Smooth muscle cell of the brain vasculature (primary cell): ENCODE measurements at places on chromosomes 6 and 20.

DNA sequence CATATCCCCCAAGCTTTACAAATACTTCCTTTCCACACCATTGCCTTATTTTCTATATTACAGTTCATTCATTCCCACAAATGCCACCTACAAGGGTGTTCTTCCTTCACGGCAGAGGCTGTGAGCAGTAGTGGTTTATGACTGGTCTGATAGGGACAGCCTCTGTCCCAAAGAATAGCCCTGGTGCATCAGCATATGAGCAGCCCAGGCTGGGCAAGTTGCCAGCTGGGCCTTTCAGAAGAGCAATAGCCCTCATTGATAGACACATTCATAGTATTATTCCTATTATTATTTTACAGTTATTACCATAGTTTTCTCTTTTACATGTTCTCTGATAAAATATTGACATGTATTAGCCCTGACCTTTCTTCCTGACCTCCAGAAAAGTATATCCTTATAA lies 149.9 kb downstream of the MMS22L start:
- DNase-seq, result no peak

DNA sequence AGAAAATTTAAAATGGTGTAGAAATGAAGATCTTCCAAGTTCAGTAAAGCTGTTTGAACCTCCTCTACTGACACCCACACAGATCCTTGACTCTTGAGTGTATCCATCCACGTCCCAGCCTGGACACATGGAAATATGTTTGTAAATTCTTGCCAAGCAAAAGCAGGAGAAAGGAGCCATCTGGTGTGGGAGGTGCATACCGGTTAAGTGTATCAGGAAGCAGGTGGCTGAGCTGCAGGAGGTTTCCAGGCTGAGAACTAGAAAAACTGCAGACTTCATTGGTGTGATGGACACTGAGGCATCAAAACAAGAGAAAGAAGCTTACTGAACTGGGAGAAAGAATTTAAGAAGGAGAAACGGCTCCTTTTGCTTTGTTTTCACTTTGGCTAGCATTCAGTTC lies 229.9 kb upstream of the GRIK2 start:
- DNase-seq, result no peak

- DNase-seq, result no peak
Measured at GRCh38 chr20:23386304-23387117, 24.5 kb downstream of the GZF1 start.

DNA sequence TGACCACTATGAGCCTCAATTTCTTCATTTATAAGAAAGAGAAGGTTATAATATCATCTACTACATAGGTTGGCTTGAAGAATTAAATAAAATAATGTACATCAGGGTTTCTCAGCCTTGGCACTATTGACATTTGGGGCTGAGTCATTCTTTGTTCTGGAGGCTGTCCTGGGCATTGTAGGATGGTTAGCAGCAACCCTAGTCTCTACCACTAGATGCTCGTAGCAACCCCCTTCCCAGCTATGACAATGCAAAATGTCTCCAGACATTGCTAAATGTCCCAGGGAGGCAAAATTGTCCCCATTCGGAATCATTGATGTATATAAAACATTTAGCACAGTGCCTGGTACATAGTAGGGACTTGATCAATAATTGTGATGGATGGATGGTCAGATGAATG lies 152.1 kb downstream of the KHDC1L start:
- no peak for DNase-seq

DNA sequence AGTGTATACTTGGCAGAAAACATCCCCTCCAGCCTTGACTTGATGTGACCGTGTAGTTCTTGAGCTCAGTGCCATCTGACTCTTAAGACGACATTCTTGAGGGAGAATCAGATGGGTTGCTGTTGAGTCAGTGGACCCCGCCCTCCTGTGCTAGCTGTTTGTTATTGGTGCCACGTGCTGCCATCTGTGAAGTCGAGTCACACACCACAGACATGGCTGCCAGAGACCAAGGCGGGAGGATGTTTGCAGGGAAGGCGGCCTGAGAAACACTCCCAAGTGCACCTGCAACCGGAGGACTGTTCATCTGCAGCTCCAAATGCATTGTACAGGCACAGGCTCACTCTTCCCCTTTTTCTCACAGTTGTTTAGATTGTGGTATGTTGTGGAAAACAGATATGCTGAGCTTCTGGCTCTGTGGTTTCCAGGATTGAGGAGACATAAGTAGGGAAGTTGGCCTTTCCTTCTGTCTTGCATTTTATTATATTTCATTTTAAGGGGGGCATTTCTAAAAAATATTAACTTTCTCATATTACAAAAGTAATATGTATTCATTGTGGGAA lies 345.3 kb upstream of the ZFP64 start:
- no peak for DNase-seq

DNA sequence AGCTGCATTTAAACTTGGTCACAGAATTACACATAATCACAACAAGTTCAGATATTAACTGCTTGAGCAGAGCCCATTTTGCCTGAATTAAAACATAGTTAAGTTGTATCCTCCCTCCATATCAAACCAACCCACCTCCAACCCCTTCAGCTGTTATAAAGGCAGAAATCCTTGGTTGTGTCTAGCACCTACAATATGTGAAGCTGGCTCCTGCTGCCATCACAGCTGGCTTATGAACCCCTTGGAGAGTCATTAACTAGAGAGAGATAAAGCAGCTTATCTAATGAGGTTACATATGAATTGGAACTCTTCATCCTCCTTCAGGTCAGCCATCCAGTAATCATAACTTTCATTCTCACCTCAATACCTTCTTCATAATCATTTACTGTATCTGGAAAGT lies 101.8 kb downstream of the EPHA7 start:
- DNase-seq, result no peak

DNA sequence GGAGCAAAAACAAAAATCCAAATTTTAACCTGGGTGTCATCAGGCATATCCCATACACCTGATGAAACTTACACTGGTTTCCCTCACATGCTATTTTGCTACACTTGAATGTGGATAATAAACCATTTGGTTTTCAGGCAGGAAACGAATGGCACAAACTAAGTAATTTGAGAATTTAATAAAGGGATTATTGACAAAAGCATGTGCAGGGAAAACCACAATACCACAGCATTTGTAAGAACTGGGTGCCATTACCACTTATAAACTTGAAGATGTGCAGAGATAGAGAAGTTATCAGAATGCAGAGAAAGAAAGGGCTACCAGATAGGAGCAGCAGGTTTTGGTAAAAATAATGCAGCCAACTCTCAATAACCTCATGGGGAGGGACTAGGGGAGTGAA lies 151.2 kb downstream of the RFX6 start:
- no peak for DNase-seq

DNA sequence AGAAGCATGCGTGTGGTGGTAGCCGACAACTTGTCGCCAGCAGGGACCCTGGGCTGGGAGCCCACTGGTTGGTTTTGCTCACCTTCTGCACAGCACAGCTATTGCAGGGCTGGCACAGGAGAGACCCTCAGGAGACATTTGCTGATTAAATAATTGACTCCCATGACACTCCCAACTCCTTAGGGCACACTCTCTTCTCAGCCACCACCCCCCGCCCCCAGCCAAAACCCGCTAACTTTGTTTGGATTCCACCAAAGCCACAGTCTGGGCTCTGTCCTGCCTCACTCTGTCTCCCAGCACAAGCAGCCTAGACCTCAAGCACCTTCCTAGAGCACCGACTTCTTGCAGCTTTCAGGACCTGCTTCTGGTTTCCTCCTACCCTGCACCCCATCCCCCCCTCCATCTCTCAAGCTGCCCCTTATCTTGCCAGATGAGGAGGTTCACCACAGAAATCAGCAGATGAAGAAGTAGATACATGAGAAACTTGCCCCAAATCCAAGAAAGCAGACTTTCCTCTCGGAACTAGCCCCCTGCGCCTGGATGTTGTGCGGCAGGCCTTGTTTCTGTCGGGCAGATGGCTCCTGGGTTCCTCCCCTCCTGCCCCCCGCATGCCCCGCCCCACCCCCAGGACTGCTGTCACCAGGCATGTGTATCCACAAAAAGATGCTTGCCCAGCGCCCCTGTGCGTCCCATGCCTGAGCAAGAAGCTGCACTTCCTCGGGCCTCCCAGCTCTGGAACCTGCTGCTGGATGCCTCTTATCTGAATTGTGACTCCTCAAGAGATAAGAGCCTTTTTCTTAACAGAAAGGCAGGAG lies 35.0 kb upstream of the CD93 start:
- DNase-seq, result no peak

DNA sequence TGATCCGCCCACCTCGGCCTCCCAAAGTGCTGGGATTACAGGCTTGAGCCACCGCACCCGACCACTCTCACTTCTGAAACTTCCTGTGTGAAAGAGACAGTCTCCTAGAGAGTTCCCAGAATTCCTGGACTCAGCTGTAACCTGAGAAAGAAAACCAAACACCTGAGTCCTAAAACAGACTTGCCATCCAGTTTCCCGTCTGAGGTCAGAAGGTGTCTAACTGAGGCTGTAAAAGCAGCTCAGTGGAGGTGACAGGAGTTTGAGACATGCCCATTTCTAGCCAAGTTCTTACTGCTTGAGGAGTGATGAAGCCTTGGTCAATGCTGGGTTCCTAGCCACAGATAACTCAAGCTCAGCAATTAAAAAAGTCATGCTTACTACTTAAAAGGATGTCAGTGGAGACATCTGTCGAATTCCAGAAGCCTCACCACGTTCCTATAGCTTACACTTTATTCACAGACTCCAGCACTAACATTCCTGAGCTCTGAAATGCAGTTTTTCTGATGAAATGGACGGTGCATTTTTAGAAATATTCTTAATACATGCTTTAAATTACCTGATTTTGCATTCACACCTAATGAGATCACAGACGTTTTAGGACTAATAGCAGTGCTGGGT lies 6.1 kb downstream of the UQCC2 start:
- DNase-seq, result no peak
